Fibroblast of skin of left biceps (primary cell): ENCODE measurements at places on chromosomes 12 and 14.

GRCh38 chr14:32627545-32628298, 298.6 kb downstream of the AKAP6 start:
- DNase-seq: no peak

GRCh38 chr12:52486166-52487105, 6.6 kb downstream of the KRT6A start:
- DNase-seq: no peak

DNA sequence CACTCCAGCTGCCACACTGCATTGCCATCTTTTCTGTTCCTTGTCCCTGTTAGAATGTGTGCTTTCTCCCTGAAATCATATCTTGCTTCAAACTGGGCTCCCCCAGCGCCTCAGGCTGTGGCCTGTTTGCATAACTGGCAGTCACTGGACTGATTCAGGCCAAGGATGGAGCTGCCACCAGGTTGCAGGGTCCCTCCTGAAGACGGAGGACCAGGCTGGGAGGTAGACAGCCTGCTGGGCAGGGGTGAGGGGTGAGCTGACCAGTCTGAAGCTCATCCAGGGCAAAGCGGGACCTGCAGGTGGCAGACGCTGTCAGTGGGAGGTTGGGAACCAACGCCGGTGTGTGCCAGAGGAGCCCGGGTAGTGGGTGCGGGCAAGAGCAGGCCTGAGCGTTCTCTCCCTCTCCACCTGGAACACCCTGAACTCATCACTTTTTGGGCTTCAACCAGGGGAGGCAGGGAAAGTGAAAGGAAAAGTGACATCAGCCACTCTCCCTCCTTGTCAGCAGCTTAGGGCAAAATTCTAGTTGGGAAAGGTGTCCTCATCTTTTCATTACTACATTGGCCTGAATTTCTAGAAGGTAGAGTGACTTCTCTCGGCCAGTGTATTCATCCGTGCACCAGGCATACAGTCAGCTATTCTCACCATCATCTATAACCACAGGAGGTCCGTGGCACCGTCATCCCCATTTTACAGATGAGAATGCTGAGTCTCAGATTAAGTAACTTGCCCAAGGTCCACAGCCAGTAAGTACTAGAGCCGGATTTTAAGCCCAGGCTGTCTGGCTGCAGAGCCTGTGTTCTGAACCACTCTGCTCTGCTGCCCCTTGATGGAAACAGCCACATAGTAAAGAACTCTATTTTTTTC, 219.1 kb downstream of the SLC41A2 start:
- no peak for DNase-seq

GRCh38 chr12:125267114-125267513, 201.9 kb downstream of the AACS start:
- DNase-seq: no peak

DNA sequence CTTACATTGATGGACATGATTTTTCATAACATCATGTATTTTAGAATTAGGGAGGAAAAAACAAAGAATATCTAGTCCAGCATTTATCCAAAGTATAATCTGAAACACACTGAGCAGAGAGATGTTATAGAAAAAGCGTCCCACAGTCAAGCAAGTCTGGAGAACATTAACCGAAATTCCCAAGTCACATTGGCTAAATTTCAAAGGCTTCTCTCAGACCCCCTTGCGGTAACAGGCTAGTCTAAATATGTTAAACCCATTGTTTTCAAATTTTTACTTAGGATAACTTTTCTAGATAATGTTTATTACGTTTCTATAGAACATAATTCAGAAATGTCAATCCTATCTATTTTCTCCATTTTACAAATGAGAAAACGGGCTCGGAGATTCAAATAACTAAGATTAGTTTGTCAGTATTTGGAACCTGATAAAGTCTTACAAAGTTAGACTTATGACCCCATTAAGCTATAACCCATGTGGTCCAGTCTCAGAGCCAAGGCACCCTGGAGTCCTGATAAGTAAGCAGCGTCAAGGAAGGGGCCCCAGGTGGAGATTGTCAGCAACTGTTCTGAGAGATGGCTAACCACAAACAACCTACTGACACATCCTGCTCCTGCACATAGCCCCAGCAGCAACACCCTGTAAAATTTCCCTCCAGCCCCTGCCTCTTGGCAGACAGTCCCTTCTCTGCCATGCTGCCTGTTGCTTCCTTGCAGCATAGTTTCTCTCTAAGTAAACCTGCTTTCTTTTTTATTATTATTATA, 220.6 kb upstream of the TMEM260 start:
- no peak for DNase-seq
